ENCODE measurements at places on chromosomes 16 and 17.

- DNase-seq = no peak
Observed at GRCh38 chr17:29571883-29572681, 3.6 kb downstream of the TP53I13 start.

DNA sequence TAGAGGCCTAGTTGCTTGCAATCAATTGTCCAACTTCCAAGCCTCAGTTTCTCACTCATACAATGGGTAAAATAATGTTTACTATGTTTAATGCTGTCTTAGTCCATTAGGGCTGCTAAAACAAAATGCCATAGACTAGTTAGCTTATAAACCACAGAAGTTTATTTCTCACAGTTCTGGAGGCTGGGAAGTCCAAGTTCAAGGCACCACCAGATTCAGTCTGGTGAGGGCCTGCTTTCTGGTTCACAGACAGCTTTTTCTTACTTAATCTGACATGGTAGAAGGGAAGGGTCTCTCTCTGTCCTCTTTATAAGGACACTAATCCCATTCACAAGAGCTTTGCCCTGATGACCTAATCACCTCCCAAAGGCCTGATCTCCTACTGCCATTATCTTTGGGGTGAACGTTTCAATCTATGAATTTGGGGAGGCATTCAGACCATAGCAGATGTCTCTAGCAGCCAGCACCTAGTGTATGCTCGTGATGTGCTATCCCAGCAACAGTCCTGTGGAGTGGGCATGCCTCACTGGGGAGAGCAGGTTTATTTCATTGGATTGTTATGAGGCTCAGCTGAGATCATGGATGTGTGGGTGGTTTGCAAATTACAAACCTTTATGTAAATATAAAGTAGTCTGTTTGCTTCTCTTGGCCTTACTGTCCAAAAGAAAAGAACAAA, 25.2 kb downstream of the YPEL2 start:
- no peak for DNase-seq

DNA sequence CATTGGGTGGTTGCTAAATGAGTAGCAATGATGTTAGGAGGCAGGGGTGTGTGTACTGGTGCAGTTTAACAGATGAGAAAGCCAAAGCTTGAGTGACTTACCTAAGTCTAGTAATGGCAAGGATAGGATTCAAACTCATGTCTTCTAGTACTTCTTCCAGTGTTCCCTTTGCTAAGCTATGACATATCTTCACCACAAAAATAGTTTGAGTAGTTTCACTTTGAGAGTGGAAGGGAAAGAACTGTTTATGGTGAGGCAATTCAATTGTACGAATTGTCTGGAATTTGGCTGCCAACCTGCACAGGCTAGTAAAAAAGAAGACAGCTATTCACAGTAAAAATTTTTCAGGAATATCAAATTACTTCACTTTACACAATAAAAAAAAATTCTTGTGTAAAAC, 138.0 kb downstream of the NLK start:
- peak; percentile 42 for DNase-seq

- DNase-seq = no peak
Observed at GRCh38 chr17:77132411-77133086, 8.2 kb upstream of the SEC14L1 start.

DNA sequence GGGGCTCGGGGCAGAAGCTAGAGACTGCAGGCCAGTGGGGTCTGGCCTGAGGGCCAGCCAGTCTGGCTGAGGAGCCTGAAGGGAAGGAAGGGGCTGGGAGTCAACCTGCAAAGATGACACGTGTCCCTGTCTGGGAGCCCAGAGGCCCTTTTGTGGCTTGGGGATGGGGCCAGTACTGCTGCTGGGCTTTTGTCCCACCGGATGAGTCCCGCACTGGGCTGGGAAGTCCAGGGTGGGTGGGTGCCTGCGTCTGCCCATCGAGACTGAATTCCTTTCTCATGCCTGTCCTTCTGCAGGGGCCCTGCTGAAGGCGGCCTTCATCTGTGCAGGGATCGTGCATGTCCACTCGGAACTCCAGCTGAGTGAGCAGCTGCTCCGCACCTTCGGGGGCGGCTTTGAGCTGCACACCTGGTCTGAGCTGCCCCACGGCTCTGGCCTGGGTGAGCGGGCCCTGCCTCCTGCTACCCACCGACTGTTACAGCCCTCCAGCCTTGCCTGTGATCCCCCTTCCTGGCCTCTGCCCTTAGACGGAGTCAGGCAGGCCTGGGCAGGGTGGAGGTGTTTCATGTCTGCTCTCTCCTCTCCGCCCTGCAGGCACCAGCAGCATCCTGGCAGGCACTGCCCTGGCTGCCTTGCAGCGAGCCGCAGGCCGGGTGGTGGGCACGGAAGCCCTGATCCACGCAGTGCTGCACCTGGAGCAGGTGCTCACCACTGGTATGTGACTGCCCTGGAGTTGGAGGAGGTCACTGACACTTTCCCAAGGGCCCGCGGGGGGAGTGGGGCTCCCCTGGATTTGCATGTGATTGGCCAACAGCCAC, 20.9 kb downstream of the FCSK start:
- DNase-seq = no peak

GRCh38 chr17:20033415-20033814, 24.3 kb downstream of the SPECC1 start:
- DNase-seq = no peak

- DNase-seq = no peak
Observed at GRCh38 chr17:5583426-5584382, 605 bp downstream of the NLRP1 start.

DNA sequence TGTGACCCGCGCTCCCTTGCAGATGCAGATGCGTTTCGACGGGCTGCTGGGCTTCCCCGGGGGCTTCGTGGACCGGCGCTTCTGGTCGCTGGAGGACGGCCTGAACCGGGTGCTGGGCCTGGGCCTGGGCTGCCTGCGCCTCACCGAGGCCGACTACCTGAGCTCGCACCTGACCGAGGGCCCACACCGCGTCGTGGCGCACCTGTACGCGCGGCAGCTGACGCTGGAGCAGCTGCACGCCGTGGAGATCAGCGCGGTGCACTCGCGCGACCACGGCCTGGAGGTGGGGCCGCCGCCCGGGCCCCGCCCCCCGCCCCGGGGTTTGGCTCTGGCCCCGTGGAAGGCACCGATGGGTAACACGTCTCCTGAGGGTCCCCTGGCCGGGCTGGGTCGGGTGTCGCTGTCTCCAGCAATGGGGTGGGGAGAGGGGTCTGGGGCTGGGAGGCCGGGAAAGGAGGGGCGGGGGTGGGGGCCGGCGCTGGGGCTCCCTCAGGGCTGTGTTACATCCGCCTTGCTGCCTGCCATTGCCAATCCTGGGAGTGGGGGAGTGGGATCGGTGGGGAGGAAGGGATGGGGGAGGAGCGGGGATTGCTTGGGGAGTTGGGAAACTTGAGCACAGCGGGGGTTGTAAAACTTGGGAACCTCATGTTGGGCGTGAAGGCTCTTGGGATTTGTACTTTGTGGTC, 737 bp downstream of the NUDT16L1 start:
- peak; percentile 24 for DNase-seq

DNA sequence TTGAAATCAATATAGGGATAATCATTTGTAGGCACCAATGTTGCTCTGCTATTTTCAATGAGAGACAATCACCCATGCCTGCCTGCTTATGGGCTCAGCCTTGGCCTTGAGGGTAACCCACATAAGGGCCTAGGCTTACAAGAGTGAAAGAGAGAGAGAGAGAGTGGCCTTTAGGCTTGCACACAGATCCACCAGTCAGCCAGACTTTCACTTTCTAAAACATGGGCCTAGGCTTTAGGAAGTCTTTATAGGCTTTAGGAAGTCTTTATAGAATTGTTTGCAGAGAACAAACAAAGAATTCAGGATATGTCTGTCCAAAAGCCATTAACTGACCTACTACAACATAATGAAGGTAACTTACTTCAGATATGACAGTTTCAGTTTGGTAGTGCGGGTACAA, 3.4 kb downstream of the ABCA9 start:
- no peak for DNase-seq

DNA sequence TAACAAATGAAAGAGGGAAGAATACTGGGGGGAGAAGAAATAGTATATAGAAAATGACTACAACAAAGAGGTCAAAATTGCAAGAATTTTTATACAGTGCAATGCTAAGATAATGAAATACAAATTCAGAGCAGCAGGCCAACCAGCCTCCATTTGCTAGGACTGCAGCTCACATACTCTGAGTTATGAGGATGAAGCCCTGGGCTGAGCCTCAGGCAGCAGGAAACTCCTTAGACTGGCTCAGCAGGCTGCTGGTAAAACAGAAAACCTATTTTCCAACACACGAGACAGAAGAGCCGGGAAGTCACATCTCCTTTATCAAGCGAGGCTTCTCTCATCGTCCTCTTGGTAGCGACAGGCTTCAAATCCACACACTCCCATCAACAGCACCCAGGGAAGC, 296.5 kb downstream of the SLC39A11 start:
- no peak for DNase-seq

DNA sequence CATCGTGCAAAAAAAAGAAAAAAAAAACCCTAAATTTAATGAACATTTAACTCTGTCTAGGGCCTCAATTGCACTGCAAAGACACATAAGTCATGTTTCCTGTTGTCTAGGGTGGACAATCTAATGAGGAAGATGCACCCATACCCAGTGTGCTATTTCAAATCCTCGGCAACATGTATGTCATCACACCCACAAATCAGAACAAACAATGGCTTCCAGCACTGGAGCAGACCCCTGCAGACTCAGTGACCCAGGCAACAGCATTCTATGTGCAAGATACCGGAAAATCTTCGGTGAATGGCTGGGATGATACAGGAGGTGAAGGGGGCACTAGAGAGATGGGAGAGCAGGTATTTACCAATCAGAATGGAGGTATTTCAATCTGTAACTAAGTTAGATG, 221.7 kb upstream of the XYLT1 start:
- no peak for DNase-seq

- no peak for DNase-seq
Observed at GRCh38 chr16:57611181-57611580, 17.2 kb upstream of the ADGRG1 start.

GRCh38 chr17:49357516-49357915, 4.5 kb downstream of the ZNF652 start:
- no peak for DNase-seq

DNA sequence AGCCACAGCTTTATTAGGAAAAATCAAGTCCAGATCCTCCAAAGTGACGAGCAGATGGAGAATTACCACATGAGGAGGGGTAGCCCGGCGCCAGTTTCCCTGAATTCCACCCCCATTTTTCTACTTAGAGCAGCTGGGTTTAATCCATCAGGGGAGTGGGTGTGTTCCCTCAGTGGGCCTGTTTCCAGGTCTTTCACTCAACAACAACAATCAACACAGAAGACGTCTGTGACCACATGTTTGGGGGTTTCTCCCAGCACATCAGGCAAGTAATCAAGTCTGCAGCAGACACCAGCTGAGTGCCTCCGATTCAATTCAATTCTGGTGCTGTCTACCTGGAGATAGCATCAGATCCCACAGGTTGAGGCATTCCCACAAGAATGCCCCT, 6.8 kb downstream of the SLC6A2 start:
- DNase-seq = no peak

DNA sequence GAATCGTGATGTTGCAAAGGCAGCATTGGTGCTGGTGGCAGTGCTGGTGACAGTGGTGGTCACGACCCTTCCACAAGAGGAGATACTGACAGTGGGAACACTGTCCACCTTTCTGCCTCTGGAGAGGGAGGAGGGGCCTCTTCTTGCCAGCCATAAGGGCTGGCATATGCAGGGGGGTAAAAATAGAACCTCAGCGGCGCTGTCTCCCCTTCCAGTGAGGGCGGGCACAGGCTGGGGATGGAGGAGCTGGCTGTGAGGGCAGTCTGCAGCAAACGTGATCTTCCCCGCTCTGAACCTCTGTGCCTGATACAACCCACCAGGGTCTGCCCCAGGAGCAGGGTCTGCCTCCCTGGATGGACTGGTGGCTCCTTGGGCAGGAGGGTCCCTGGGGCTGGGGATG, 3.4 kb downstream of the RAP1GAP2 start:
- no peak for DNase-seq

DNA sequence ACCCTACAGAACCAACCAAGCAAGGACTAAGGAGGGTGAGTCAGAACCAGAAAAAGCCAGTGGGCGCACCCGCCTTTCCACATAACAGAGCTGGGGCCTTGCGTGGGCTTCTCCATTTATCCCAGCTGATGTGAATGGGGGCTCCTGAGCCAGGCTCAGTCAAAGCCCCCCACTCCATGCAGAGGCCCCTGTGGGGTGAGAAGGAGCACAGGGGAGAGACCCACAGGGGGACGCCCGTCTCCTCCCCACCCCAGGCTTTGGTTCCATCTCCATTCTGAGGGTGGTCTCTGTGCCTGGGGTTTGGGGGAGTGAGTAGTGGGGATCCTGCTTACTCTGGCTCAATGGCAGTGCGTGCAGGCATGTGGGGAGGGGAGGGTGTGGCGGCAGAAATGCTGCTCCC, 210.1 kb upstream of the TNRC6C start:
- DNase-seq = no peak

GRCh38 chr17:14790521-14790920, 474.6 kb downstream of the PMP22 start:
- DNase-seq = no peak

DNA sequence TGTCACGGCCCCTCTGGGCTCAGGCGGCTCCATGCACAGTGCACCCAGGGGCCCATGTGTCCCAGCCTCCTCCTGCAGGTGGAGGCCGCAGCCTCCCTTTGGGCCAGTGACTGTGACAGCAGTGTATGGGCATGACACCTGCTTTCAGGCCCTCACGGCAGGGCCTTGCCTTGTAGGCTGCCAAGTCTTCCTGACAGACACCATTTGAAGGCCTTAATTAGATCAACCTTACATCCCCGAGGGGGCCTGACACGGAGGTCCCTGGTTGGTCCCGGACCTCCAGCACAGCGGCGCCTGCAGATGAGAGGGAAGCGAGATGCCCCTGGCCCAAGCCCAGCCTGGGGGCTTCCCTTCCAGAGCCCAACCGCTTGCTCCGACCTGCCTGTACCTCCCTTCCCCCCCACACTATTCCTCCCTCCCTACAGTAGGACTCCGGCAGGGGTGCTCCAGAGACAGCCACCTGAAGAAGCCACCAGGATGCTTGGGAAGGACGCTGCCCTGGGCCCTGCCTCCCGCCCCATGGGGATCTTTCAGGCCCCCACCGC, 31.9 kb downstream of the BAIAP2 start:
- no peak for DNase-seq

DNA sequence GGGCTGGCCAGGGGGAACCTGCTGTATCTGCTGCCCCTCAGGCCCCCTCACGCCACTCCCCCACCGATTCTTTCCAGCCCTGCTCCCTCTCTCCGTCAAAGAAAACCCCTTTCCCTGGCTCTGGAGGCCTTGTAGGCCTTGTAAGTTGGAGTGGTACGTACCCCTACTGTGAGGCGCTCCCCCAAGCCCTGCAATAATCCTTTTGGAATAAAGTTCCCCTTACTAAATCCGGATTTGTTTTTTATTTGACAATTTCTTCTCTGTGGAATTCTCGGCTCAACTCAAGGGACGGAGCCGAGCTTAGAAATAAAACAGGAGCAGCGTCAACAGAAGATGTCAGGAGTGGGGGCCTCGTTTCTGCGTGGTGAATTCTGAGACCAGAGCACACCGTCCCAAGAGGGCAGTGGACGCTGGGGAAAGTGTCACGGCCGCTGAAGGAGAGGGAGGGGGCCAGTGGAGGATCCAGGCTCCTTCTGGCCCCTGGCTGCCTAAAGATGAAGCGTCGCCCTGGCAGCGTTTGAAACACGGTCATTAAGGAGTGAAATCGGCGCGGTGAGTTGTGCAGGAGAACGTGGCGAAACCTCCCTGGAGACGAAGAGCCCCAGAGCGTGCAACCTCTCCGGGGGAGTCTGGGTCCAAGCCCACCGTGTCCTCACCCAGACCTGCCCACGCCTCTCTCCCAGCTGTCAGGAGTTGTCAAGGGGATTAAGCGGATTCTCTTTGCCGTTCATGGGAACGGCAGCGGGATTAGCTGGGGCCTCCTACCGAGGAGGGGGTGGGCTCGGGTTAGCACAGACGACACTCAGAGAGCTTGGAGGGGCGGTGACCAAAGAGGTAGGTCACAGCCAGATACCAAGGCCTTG, 47.0 kb downstream of the SLC7A5 start:
- no peak for DNase-seq

GRCh38 chr16:20849589-20850390, 43.5 kb downstream of the REXO5 start:
- peak; percentile 11 for DNase-seq

Data from AG09309 (cell line).